ENCODE measurements at places on chromosomes 13 and 19. TPM values are rescaled to one million over a fixed set of nuclear protein-coding genes. Genes with fewer than 3 reads are reported as not detected.

Gene PCP2
- total RNA-seq = 2.1 TPM

Gene ADPRHL1
- 0.75 TPM for total RNA-seq

Gene FSD1
- total RNA-seq = 3.2 TPM

Gene MBD3L2
- total RNA-seq = not detected

Gene GNA15
- total RNA-seq = 140 TPM

Gene SCGB2B2
- 0.40 TPM for total RNA-seq

Gene SIGLEC5
- not detected for total RNA-seq

Gene ZNF823
- total RNA-seq = 4.0 TPM

Gene DMKN
- not detected for total RNA-seq

Gene FXYD3
- not detected for total RNA-seq

Gene OR7E24
- not detected for total RNA-seq

Gene KANK3
- total RNA-seq = 8.7 TPM

Gene ZNF98
- total RNA-seq = not detected

Gene TMC4
- 3.2 TPM for total RNA-seq

Gene SNAPC2
- 24.1 TPM for total RNA-seq

Gene WDR18
- total RNA-seq = 42.0 TPM

Gene SBK2
- total RNA-seq = not detected

Gene CALR3
- not detected for total RNA-seq

Gene AXL
- total RNA-seq = 0.55 TPM

Gene LENG1
- 9.2 TPM for total RNA-seq

Gene IL12RB1
- 66.1 TPM for total RNA-seq

Gene LSM7
- total RNA-seq = 115 TPM

Gene IGSF23
- total RNA-seq = not detected

Gene FBN3
- total RNA-seq = not detected

Gene FXYD5
- total RNA-seq = 589 TPM

Gene GJA3
- total RNA-seq = 0.23 TPM

Gene NLRP7
- not detected for total RNA-seq

Gene ZNF555
- total RNA-seq = 2.7 TPM

Gene SIGLEC10
- total RNA-seq = 0.45 TPM

Gene MEIOSIN
- total RNA-seq = not detected

Gene RFPL4AL1
- not detected for total RNA-seq

Measured in activated CD4-positive, alpha-beta memory T cell treated with anti-CD3 and anti-CD28 coated beads, Interleukin-2, amount 10 ng/mL, durations not matched to agents 7 days and 5 days (primary cell).